Activated T-helper 2 cell treated with anti-CD3 and anti-CD28 coated beads, Interferon-gamma antibody, Interleukin-2, Interleukin-4, amounts not matched to agents 10 μg/mL and 5 μg/mL and 100 μg/mL, durations not matched to agents 14 hours and 24 hours and 36 hours (primary cell): ENCODE measurements at places on chromosomes 1 and 21.

DNA sequence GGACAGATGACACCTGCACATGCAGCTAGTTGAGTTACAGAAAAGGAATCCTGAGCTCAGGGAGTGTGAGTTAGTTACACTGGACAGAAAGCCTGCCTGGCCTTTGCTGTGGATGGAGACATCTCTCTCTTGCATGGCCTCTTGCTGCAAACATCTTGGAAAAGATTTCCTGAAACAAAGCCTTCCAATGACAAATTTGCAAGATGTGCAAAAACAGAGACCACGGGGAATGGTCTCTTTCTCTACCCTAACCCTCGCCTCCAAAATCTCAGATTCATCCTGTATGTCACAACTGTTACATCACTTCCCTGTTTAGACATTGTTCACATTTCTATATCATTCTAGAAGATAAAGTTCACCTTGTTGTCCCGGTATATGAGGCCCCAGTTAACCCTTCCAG lies 415.6 kb downstream of the RYR2 start:
- no peak for DNase-seq

DNA sequence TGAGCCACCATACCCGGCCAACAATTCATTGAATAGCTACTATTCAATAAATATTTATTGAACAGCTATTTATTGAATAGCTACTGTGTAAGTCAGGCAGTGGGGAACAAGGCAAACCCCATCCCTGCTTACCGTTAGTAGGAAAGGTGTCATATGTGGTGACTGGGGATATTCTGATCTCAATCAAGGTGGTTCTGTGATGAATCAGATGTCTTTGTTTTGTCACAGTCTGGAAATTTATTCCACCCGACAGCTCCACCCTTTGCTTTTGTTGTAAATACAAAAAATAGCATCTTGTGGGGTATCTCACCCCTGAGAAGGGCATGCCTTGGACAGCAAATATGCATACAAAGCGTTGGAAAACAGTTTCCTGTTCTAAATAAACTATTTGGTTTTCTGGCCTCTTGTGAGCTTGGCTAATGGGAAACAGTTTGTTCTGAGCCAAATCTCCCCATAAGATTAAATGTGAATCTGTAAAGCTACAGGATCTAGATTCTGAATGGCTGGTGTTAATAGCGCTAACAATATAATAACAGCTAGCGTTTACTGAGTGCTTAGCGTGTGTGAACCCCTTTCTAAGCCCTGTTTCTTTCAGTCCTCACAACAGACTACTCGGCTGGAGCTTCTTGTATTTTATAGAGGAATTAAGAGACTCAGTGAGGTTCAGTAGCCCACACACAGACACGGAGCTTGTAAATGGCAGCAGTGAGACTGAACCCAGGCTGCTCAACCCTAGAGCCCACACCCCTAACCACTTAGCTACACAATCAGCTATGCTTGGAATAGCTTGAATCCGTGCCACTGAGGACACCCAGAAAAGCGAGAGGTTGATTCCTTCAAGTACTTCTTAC lies 5.5 kb downstream of the PDPN start:
- no peak for DNase-seq

GRCh38 chr1:209630383-209631225 lies 21.6 kb downstream of the LAMB3 start:
- DNase-seq: no peak

DNA sequence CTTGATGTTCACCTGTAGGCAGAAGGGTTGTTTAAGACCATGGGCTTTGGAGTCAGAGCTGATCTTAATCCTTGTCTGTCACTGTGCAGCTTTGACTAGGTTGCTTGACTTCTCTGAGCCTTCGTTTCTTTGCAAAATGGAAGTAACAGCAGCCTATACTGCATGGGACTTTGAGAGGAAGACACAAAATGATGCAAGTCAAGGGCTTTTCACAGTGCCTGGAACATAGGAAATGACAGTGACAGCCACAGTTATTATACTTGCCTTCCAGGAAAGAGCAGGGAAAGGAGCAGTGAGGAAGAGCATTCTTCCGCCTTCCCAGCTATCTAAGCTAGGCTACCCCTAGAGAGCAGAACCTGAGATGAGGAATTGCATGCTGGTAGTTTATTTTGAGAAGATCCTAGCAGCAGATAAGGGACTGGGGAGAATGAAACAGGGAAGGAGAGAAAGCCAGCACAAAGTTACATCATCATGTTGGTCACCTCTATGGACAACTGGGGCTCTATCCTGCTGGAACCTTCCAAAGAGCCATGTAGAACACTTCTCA lies 3.1 kb downstream of the CSF3R start:
- no peak for DNase-seq

- DNase-seq: no peak
These were observed 1046.0 kb downstream of the MRPL39 start for GRCh38 chr21:24561291-24561690.

DNA sequence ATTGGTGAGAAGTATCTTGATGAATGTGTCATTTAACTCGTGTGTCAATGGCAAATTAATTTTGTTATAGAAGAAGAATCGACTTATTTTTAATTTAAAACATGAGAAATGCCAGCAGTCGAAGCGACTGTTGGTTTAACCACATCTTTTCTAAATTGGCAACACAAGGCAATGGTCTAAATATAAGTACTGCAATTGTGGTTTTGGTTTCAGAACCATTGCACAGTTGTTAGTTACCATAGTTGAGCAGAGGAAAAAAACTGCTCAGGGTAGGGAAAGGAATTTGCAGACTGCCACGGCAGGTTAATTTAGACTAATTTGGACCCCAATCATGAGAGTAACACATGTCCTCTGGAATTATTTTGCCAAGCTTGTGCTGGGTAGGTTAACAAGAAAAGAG lies 185.6 kb upstream of the RUNX1 start:
- DNase-seq: no peak

GRCh38 chr1:220217383-220217988 lies 54.8 kb downstream of the RAB3GAP2 start:
- DNase-seq: no peak

DNA sequence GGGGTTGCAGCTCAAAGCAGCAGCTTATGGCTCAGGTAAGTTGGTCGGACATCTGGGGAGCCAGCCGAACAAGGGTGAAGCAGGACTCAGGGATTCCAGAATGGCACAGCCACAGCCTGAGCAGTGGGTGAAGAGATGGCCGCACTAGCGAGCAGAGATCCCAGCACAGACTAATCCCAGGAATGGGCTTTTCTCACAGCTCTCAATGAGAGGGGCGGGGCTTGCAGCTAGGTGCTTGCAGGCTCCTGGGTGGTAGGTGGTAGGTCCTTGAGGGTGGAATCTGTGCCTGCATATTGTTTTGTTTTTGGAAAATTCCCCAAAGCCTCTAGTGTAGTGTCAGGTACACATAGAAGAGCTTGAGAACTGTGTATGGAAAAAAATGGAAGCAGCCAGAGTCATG lies 9.0 kb downstream of the KIAA0040 start:
- no peak for DNase-seq

- no peak for DNase-seq
These were observed 27.1 kb upstream of the SIM2 start for GRCh38 chr21:36671836-36672235.

DNA sequence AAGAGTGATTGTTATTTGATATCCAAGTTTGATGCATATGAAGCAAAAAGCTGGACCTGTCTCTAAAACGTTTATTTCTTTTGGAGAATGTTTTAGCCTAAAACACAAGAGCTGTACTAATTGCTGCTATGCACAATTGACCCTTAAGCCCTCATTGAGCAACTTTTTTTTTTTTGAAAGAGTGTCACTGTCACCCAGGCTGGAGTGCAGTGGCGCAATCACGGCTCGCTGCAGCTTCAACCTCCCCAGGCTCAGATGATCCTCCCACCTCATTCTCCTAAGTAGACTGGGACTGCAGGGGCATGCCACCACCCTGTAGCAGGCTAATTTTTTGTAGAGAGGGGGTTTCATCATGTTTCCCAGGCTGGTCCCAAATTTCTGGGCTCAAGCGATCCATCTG lies 129.1 kb downstream of the PIK3R3 start:
- DNase-seq: no peak

DNA sequence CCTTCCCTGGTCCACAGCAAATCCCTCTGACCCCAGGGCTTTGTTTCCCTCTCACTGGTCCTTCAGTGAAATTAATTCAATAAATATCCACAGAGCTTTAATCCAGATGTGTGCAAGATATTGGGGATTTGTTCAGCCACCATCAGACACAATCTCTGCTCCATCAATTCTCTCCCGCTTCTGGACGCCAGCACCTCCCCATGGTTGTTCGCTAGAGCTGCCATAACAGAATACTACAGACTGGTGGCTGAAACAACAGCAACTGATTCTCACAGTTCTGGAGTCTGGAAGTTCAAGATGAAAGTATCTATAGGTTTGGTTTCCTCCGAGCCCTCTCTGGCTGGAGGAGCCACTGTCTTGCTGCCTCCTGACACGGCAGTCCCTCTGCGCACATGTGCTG lies 303.9 kb downstream of the SMYD3 start:
- no peak for DNase-seq

GRCh38 chr1:17251246-17251645 lies 2.3 kb downstream of the PADI3 start:
- no peak for DNase-seq

- DNase-seq: no peak
These were observed 34.0 kb upstream of the DPT start for GRCh38 chr1:168763031-168763430.

DNA sequence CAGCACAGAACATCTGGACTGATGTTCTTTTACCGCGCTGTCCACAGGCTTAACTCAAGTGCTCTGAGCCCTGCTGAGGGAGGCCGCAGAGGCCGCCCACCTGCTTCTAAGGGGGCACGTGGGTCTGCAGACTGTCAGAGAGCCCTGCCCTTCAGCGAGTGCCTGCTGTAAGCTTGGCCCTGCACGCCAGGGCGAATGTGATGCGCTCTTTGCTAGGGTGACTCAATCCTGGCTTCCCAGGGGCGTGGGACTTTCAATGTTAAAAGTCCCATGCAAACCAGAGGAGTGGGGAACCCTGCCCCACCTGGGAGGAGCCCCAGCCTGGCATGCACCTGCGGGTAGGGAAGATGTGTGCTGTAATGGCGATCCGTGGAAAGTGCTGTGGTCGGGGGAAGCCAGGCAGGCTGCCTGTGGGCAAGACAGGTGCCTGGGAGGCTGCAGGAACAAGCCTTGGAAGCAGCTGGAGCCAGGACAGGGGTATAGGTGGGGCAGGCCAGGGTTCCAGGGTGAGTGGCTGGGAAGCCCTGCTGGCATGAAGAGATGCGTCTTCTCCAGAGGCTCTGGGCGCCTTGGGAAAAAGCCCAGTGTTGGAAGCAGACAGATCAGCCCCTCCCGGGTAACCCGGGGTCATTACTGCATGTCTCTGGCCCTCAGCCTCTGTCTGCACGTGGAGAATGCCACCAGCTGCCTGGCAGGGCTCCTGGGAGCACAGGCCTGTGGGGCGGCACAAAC lies 594 bp upstream of the PANK4 start:
- peak; percentile 38 for DNase-seq

- DNase-seq: no peak
These were observed 173.5 kb downstream of the NPHP4 start for GRCh38 chr1:5818755-5819154.

DNA sequence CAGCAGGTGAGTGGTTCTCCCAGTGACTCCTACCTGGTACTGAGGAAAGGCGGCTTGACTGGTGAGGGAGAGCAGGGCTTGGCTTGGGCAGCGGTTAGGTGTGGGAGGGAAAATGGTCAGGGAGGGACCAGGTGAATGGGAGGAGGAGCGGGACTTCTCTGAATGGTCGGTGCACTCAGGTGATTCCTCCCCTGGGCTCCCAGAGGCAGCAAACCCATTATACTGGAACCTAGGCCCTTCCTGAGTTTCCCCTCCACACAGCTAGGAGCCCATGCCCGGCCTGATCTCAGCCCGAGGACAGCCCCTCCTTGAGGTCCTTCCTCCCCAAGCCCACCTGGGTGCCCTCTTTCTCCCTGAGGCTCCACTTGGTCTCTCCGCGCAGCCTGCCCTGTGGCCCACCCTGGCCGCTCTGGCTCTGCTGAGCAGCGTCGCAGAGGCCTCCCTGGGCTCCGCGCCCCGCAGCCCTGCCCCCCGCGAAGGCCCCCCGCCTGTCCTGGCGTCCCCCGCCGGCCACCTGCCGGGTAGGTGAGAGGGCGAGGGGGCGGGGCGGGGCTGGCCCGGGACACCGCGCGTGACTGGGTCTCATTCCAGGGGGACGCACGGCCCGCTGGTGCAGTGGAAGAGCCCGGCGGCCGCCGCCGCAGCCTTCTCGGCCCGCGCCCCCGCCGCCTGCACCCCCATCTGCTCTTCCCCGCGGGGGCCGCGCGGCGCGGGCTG lies 2.3 kb downstream of the ARTN start:
- no peak for DNase-seq

DNA sequence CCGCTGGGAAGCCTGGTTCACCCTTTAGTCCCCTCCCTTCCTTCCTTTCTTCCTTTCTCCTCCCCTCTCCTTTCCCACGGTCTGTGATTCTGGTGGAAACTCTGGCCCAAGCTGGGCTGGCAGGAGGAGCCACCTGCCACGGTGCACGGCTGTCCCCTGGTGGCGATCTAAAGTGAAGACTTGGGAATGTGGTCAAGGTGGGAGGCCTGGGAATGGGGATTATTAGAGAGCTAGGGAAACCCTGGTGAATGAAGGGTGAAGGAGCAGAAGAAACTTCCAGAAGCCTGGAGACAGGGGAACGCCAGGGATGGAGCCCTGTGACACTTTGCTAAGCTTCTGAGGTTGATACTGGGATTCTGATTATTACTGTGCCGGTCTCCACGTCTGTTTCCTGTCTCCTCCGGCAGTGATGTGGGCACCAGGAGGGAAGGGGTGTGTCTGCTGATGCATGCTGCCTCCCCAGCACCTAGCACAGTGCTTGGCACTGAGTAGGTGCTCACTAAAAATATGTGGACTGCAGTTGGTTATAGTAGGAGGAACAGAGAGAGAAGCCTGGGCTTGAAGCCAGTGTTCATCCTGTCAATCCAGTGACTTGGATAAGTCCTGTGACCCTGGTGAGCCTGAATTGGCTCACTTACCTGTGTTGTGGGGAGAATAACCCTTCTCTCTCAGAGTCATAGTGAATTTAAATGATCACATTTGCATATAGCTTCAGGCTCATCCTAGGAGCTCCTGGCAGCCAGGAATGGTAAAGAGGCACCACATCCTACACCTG lies 71.2 kb upstream of the NBPF3 start:
- DNase-seq: no peak

DNA sequence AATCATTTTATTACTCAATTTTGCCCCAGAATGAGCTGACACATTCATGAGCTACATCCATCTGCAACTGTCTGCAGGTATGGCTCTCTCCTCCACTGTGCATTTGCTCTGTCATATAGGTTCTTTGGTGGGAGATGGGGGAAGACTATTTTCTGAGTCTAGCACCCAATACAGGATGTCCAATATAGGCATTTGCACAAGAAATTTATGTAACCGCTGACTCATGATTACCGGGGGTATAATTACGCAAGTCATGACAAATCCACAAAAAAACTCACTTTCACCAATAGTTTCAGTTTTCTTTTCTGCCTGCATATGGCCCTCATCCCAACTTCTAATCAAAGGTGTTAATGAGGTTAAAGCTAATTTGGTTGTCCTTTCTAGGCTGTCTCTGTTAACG lies 17.5 kb upstream of the VSIG8 start:
- DNase-seq: no peak

DNA sequence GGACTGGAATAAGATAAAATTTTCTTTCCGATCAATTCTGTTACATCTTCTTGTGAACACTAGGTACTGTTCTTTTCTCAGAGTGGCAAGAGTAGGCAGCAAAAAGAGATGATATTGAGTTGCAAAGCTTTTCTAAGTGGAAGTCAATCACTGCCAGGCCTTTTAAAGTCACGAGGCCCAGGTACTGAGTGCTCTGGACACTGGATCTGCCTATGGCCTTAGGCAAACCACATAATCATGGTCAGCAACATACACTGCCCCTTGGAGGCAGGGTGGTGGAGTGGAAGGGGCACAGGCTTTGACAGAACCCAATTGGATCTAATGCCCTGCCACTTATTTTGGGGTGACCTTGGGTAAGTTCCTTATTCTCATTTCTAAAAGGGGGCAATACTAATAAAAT lies 41.5 kb downstream of the TSEN15 start:
- no peak for DNase-seq
